ENCODE measurements at places on chromosomes 2 and 18. TPM values are rescaled to one million over a fixed set of nuclear protein-coding genes. Genes with fewer than 3 reads are reported as not detected.

- peak; percentile 62 for DNase-seq
Observed at GRCh38 chr2:64470766-64471295, 16.9 kb downstream of the LGALSL start.

DNA sequence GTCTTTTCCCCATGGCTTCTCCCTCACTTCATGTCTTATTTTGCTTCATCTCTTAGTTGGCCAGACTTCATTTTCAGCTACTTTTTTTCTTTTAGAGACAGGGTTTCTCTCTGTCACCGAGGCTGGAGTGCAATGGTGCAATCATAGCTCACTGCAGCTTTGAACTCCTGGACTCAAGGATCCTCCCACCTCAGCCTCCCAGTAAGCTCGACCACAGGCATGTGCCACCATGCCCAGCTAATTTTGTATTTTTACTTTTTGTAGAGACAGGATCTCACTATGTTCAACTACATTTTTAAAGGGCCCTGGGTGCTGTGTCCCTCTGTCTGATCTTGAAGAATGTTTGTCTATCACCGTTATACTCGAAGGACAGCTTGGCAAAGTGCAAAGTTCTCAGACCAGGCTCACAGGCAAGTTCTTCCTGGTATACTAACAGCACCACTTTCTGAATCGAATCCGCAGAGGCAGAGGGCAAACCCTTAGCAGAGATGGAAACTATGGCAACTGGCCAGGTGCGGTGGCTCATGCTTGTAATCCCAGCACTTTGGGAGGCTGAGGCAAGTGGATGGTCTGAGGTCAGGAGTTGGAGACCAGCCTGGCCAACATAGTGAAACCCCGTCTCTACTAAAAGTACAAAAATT is 60.9 kb downstream of the SOWAHC start:
- DNase-seq, result no peak

- DNase-seq, result no peak
Observed at GRCh38 chr2:9971105-9971818, 19.8 kb downstream of the GRHL1 start.

DNA sequence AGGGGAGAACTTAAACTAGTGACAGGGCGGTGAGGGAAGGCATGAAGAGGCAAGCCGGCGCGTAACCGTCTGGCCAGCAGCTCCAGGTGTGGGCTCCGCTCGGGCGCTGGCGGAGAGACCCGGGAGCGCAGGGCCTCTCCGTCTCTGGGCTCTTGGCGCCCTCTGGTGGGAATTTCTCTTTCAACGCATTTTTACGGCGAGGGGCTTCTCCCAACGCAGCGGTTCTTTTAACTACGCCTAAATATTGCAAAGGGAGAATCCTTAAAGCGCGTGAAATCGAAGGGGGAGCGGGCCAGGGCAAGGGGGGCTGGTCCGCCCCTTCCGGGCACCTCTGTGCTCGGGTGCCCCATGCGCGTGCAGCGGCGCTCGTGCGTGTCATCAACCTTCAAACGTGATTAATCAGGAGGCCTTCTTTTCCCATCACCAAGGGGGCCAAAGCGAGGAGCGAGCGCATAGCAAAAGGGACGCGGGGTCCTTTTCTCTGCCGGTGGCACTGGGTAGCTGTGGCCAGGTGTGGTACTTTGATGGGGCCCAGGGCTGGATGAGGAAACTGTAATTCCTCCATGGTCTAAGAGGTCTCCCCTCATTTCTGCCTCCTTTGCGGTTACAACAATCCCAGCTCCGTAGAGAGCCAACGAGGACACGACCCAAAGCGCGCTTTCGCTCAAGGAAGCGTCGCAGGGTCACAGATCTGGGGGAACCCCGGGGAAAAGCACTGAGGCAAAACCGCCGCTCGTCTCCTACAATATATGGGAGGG is 762 bp upstream of the GAD1 start:
- peak; percentile 96 for DNase-seq

DNA sequence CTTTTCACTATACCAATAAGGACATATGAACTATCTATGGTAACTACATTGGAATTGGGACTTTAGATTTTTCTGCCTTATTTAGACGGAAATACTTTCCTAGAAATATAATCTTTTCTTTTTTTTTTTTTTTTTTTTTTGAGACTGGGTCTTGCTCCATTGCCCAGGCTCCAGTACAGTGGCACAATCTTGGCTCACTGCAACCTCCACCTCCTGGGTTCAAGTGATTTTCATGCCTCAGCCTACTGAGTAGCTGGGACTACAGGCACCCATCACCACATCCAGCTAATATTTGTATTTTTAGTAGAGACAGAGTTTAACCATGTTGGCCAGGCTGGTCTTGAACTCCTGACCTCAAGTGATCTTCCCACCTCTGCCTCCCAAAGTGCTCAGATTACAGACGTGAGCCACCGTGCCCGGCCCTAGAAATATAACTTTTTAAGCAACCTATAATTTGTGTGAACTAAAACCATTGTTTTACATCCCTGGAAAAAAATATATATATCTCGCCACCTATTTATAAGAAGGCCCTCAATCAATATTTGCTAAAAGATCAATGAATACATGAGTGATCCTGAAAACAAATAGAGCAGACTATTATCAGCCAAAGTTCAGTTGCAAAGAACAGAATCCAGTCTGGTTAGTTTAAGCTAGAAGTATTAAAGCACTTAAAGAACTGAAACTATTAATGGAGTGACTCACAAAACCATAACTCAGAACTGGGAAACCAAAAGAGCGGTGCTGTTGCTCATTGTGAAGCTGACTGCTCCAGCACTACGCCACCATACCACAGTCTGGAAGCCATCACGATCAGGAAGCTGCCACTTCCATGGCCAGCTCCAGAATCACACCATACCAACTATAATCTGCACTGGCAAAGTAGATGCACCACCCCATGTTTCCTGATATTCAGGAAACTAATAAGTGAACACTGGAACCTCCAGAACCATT is 8.4 kb upstream of the HNRNPLL start:
- no peak for DNase-seq

DNA sequence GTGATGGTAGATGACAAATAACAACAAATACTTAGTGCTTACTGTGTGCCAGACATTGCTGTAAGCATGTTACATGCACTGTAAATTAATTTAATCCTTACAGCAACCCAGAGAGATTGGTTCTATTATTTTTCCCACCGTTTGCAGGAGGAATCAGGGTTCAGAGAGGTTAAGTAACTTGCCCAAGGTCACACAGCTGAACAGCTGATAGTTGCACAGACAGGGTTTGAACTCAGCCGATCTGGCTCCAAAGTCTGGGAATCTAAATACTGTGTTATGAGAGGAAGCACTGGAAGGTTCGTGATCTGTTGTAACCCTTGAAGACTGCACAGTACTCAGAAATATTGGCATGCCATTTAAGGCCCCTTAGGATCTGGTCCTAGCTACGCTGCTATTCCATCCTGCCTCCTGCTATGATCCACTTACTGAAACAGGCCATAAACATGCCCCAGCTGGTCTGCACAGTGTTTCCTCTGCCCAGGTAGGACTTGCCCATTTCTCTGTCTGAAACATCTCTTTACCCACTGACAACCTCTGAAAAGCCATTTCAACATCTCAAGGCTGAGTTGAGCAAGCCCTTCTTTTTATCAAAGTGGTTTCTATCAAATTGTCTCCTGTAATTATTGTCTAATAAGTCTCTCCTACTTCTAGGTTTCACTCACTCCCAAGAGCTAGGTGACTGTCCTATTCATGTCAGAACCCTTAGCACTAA is 40.4 kb upstream of the MRPL33 start:
- no peak for DNase-seq

GRCh38 chr2:86623043-86623493 is 597 bp downstream of the RNF103 start:
- DNase-seq, result no peak

The CPLX4 gene
- not detected for total RNA-seq

The APOB gene
- 14.1 TPM for total RNA-seq

The KLHL41 gene
- total RNA-seq, result not detected

Data from endodermal cell (in vitro differentiated cells).